ENCODE measurements at places on chromosomes 4 and X.

DNA sequence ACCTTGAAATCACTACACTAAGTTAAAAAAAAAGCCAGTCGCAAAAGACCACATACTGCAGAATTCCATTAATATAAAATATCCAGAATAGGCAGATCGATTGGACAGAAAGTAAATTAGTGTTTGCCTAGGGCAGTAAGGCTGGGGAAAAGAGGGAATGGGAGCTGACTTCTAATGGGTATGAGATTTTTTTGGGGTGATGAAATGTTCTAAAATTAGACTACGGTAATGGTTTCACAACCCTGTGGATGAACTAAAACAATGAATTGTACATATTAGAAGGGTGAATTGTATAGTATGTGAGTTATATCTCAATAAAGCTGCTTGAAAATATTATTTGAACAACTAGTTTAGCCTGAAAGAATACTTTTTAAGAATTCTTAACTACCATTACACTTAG, 6.7 kb upstream of the GPRIN3 start:
- no peak for DNase-seq

DNA sequence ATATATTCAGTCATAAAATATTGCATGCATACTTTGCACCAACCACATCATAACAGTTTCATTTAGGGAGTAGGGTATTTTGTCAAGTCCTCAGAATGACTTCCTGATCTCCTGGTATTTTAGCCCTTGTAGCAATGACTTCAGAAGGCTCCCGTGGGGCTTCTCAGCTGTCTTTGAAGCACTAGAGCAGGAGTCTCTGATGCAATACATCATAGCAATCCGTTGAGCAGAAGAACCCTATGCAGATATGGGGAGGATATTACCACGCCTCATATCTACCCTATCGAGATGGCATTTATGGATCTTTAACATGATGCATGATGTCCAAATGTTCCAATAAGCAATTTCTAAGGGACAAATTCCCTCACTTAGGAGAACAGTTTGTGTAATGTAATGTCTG, 373.7 kb upstream of the FTHL17 start:
- DNase-seq, result no peak

GRCh38 chrX:48696909-48697727, 584 bp downstream of the SUV39H1 start:
- DNase-seq, result no peak

GRCh38 chr4:74206088-74206825, 48.3 kb downstream of the MTHFD2L start:
- DNase-seq, result no peak

DNA sequence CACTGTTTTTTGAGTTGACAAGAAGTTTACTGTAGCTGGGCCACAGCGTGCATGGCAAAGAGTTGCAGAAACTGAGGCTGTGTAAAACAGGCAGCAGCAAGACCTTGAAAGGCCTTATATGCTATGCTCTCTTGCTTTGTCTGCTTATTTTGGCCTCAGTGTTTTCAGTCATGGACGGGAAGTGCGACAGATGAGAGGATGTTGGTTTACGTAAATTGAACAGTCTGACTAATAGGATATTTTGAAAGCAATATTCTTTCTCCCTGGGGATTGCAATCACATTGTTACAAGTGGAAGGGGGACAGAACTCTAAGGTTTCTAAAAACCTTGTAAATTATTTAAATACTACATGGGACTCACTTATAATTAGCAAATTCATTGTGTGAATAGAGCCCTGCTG, 32.2 kb upstream of the MAGEA10 start:
- DNase-seq, result no peak

DNA sequence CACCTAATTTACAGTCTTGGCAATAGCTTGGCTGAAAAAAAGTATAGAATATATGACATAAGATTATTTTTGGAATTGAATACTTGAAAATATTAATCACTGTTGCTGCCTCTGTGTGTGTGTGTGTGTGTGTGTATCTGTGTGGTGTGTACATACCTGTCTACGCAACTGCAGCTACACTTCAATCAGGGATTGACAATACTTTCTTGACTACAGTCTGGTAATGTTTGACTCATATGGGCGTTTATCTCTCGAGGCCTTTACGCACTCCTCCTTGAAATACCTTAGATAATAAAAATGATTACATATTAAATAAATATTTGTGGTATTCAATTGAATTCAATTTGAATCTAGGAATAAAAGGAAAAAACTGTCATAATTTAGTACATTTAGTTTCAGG, 565.2 kb downstream of the PCDH18 start:
- no peak for DNase-seq

DNA sequence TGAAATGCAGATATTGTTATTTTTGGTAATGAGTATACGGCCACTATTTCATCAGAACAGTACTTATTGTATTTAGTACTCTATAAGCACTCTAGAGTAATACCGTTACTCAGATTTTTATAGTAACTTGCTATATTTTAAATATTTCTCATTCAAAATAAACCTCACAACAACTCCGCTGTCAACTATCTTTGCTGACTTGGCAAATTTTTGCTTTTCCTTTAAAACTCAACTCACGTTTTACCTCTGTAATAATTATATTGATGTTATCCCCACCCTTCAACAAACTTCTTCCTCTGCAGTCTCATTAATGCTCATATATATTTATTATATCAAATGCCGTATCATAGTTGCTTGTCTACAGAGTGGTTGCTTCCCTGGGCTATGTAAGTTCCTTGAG, 9.0 kb downstream of the JCHAIN start:
- DNase-seq, result no peak

- DNase-seq, result no peak
Observed at GRCh38 chrX:102968216-102968615, 31.1 kb downstream of the RAB40AL start.

DNA sequence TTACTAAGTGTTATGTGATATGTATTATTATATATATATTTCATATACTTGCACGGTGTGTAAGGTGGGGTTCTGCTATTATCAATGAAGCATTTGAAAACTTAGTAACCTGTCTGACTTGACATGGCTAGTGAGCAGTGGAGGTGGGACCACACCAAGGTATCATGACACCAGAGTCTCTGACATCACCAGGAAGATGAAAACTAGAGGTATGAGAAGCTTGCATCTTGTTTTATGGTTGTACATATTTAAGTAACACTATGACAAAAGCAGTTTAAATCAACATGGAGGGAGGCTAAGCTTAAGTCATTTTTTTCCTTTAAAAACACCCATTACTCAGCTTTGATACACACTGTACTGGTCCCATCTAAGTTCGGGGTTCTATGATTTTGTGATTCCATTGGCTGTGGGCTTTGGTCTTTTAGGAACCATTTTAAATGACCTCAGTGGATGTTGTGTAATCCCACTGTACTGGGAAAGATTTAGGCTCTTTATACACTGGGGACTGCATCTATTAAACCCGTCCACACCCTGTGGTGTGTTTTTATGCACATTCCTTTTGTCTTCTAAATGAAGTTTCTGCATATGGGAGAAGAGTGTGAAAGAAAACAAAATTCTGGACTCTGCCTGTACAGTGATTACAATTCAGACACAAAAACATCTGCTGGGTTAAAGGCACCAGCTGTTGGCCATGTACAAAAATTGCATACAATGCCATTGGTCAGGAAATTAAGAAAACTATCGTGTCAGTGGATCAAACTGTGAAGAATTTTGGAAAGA, 570.6 kb downstream of the SPRY1 start:
- no peak for DNase-seq

DNA sequence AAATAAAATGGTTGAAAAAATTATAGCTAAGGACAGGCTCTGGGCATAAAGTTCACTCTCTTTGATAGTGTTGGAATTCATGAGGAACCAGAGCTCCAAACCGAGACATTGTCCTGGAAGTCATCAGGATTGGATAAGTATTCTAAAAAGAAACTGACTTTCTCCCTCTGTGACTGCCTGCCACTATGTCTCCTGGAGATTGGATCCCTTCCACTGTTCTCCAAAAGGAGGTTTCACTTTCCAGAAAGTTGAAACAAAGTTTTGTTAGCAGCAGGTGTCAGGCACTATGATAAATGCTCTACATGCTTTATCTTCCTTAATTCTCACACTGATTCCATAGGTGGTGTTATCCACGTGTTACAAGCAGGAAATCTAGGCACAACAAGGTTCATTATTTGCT, 16.8 kb downstream of the BANK1 start:
- DNase-seq, result no peak

DNA sequence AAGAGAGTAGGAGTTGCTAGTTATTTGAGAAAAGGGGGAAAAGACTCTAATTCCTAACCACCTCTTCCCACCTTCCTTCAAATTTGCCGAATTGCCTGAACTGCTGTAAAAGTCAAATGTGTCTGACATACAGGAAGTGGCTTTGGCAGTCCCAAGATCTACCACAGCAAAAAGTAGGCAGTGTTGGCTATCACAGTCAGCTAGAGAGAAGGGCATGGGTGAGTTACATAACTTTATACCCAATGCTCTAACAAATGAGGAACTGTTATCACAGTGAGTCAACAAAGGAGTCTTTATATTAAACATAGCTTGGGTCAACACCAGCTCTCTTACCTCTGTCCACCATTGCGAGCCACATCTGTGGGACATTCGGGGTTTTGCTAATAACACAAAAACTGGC, 2.4 kb upstream of the MBNL3 start:
- DNase-seq, result no peak

Data from stimulated activated CD8-positive, alpha-beta memory T cell treated with anti-CD3 and anti-CD28 coated beads, Interleukin-2, amount 100 ng/mL, for 1 hour (primary cell).